CD8-positive, alpha-beta memory T cell (primary cell): ENCODE measurements at places on chromosomes 4 and X. TPM values are rescaled to one million over a fixed set of nuclear protein-coding genes. Genes with fewer than 3 reads are reported as not detected.

Gene VCX3A
- total RNA-seq = not detected

GRCh38 chrX:107025545-107025944 lies 25.5 kb upstream of the MORC4 start:
- H3K27ac ChIP-seq = no peak overlapping the region
- H3K4me3 ChIP-seq = no peak overlapping the region
- no peaks in the 10 kb centered on the region for H3K4me1 ChIP-seq
- H3K36me3 ChIP-seq = no peaks in the 10 kb centered on the region
- H3K27me3 ChIP-seq = no peaks in the 10 kb centered on the region

Gene VCX
- total RNA-seq = not detected

Gene CTAG1A
- not detected for total RNA-seq

Gene MBNL3
- total RNA-seq = 31.2 TPM

Gene PWWP3B
- not detected for total RNA-seq

GRCh38 chrX:155056877-155057792 lies 13.8 kb downstream of the CMC4 start:
- H3K4me3 ChIP-seq = peak overlapping the region; percentile 3
- no peaks in the 10 kb centered on the region for H3K27me3 ChIP-seq
- H3K36me3 ChIP-seq = no peaks in the 10 kb centered on the region
- no peak overlapping the region for H3K27ac ChIP-seq
- H3K4me1 ChIP-seq = peaks cover 9% of the 10 kb centered on the region

- no peaks in the 10 kb centered on the region for H3K4me1 ChIP-seq
- no peak for DNase-seq
- H3K27me3 ChIP-seq = peaks cover 7% of the 10 kb centered on the region
- no peak overlapping the region for H3K27ac ChIP-seq
Measured at GRCh38 chr4:183349673-183350072, 27.4 kb upstream of the CLDN24 start.

GRCh38 chrX:63738696-63739095 lies 46.3 kb downstream of the ARHGEF9 start:
- no peak overlapping the region for H3K4me3 ChIP-seq
- H3K27me3 ChIP-seq = no peaks in the 10 kb centered on the region
- no peak for DNase-seq
- no peak overlapping the region for H3K27ac ChIP-seq

- no peak overlapping the region for H3K27ac ChIP-seq
- no peak for DNase-seq
- H3K27me3 ChIP-seq = no peaks in the 10 kb centered on the region
- H3K4me1 ChIP-seq = no peaks in the 10 kb centered on the region
- H3K36me3 ChIP-seq = no peaks in the 10 kb centered on the region
Measured at GRCh38 chr4:28723371-28723770, 1862.7 kb downstream of the STIM2 start.

DNA sequence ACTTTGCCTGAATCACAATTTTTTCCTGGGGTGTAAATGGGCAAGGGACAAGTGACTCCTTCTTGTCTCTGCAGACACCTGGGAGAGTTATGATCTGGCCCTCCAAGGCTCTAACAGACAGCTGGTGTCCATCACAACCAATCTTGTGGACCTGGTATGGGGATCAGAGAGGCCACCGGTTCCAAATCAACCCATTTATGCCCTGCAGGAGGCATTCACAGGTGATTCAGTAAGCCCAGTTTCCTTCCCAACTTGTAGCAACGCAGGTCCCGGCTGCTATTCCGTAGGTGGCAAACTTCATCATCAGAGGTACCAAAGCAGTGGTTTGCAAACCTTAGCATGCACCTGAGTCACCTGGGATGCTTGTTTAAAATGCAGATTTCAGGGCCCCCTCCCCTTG lies 8.8 kb downstream of the XPNPEP2 start:
- H3K36me3 ChIP-seq = no peaks in the 10 kb centered on the region
- peaks cover 33% of the 10 kb centered on the region for H3K4me1 ChIP-seq
- H3K27me3 ChIP-seq = no peaks in the 10 kb centered on the region
- DNase-seq = no peak
- H3K27ac ChIP-seq = no peak overlapping the region

GRCh38 chr4:2941138-2942036 lies 21.8 kb downstream of the NOP14 start:
- peak overlapping the region; percentile 31 for H3K27ac ChIP-seq
- peaks cover 55% of the 10 kb centered on the region for H3K36me3 ChIP-seq
- no peak overlapping the region for H3K4me3 ChIP-seq
- H3K4me1 ChIP-seq = peaks cover 15% of the 10 kb centered on the region

Gene GAGE1
- not detected for total RNA-seq

DNA sequence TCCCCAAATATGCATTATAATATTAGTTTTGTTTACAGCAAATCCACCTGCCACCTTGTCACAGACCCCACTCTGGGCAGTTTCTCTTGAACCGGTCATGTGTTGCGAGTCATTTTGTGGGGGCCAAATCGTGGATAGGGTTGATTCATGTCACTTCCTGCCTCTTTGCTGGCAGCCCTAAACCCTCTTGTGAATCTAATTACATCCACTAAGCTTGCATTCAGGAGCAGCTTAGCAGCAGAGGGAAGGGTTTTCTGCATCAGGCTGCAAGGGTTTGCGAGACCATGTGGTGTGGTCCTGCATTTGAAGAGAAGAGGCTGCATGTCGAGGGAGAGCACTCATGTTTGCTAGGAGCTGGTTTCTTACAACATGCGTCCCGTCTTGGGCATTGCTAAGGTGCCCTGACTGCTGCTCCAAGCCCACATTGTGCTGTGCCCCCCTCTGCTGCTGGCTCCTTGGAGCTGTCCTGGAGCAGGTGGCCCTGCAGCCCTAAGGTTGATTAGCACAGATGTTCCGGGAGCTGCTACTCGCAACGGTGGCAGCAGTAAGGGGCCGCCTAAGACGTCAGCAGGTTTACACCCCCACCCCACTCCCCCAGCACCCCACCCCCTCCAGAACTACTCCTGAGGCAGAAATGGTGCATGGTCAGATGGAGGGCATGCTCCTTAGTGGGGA lies 88.9 kb upstream of the CLDN34 start:
- no peak overlapping the region for H3K27ac ChIP-seq
- H3K27me3 ChIP-seq = no peaks in the 10 kb centered on the region
- H3K4me1 ChIP-seq = no peaks in the 10 kb centered on the region
- no peaks in the 10 kb centered on the region for H3K36me3 ChIP-seq
- no peak for DNase-seq
- H3K4me3 ChIP-seq = no peak overlapping the region

Gene C4orf46
- total RNA-seq = 22.0 TPM

- H3K4me1 ChIP-seq = no peaks in the 10 kb centered on the region
- no peaks in the 10 kb centered on the region for H3K27me3 ChIP-seq
- DNase-seq = no peak
- no peak overlapping the region for H3K4me3 ChIP-seq
Measured at GRCh38 chrX:25198253-25198652, 182.5 kb upstream of the ARX start.

Gene ZMAT1
- total RNA-seq = 4.4 TPM

DNA sequence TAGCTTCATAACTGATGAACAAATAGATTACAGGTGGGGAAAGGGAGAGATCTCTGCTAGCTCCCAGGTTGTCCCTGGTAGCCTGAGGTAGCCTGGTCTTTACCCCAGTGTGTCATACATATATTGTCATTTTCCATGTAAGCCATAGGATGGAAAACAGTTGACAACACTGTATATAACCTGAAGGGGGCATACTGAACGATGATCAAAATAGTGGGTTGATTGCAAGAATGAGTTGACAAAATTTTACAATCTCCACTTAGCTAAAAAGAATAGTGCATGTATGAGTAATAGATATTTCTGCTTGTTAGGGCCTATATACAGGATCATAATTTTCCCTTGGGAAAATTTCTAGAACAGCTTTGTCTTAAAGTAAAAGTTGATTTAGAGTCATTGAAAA lies 304.1 kb upstream of the HAND2 start:
- H3K36me3 ChIP-seq = no peaks in the 10 kb centered on the region
- no peaks in the 10 kb centered on the region for H3K4me1 ChIP-seq
- no peak overlapping the region for H3K27ac ChIP-seq
- DNase-seq = no peak

DNA sequence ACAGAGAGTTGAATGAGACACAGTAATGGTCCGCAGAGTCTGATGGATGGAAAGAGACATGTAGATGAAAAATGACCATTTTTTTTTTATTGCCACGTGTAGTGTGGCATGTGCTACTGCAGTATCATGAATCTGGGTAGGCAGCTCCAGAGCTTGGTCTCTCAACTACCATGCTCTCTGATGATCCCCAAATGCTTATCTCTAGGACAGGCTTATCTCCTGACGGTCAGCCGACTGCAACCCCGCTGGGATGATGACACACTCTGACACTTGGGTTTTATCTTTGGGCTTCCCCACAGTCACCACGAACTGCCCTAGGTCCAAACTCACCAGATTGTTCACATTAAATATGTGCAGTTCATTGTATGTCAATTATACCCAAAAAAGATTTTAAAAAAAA lies 239.7 kb downstream of the QDPR start:
- no peaks in the 10 kb centered on the region for H3K4me1 ChIP-seq
- H3K4me3 ChIP-seq = no peak overlapping the region
- no peak for DNase-seq
- no peak overlapping the region for H3K27ac ChIP-seq

DNA sequence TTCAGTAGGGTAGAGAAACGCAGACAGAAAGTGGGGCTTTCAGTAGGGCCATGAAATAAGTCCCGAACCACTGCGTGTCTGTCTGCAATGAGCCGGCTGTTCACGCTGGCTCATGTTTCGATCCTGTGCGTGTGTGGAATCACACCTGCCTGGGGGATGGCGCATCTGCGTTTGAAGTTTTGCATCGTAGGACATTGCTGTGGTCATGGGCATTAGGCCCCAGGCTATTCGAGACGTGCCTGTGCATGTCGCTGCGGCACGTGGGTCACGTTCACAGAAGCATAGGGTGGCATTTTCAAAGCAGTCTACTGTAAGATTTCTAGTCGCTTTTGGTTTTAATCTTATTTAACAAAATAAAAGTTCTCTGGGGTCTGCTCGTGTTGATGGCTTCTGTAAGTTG lies 25.5 kb upstream of the HGFAC start:
- no peak overlapping the region for H3K27ac ChIP-seq
- no peak for DNase-seq
- no peaks in the 10 kb centered on the region for H3K27me3 ChIP-seq
- no peaks in the 10 kb centered on the region for H3K36me3 ChIP-seq

DNA sequence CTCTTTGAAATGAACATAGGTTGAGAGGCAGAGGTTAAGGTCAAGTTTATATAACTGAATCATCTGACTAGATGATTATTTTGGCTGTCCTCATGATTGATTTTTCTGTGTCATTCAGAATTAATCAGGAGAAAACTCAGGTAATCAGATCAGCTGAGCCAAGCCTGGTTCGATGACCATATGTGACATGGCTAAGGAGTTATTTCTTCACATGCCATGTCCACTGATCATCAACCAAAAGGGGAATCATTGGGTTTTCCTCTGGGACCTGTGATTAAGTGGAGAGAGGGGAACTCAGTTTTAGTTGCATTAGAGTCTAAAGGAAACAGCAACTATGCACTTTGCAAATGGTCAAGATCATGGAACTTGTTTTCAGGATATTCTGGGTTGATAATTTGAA lies 20.3 kb upstream of the PACRGL start:
- H3K4me3 ChIP-seq = no peak overlapping the region
- H3K27ac ChIP-seq = no peak overlapping the region
- no peaks in the 10 kb centered on the region for H3K4me1 ChIP-seq

Gene WDR17
- 1.4 TPM for total RNA-seq

DNA sequence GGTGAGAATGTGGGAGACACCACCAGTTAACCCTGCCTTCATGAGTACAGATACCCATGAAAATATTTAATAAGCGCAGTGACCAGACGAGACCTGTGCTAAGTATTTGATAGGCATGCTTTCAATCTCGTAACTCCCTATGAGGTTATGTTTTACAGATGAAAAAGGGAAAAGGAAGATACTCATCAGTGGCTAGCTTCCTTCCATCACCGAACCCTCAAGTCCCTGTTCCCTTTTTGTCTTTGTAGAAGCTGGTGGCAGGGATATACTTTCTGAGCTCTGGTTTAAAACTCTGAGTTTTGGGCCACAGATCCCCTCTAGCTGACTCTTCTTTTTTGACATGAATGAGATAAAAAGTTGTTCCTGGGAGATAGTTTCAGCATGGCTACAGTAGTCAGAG lies 26.3 kb downstream of the AFF1 start:
- no peaks in the 10 kb centered on the region for H3K27me3 ChIP-seq
- no peaks in the 10 kb centered on the region for H3K36me3 ChIP-seq
- H3K27ac ChIP-seq = no peak overlapping the region
- no peaks in the 10 kb centered on the region for H3K4me1 ChIP-seq
- DNase-seq = no peak

Gene LEF1
- total RNA-seq = 53.2 TPM

Gene PAGE1
- not detected for total RNA-seq

- no peaks in the 10 kb centered on the region for H3K27me3 ChIP-seq
- no peak for DNase-seq
- no peak overlapping the region for H3K27ac ChIP-seq
- H3K4me1 ChIP-seq = no peaks in the 10 kb centered on the region
- H3K36me3 ChIP-seq = no peaks in the 10 kb centered on the region
- H3K4me3 ChIP-seq = no peak overlapping the region
Measured at GRCh38 chrX:103823591-103823990, 8.5 kb downstream of the RAB9B start.

DNA sequence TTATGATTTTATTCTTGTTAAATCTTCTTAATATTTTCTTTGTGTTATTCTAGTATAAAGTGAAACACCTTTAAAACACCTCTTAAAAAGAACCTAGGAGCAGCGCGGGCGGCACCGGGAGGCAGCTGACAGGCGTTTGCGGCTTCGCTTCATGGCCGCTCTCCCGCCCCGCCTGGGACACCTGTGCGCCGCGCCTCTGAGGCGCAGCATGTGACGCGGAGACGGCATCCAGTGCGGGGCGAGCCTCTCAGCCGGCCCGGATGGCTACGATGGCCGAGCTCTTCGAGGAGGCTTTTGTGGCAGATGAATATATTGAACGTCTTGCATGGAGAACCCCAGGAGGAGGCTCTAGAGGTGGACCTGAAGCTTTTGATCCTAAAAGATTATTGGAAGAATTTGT lies 1592.7 kb downstream of the TECRL start:
- H3K4me3 ChIP-seq = no peak overlapping the region
- no peak overlapping the region for H3K27ac ChIP-seq
- H3K27me3 ChIP-seq = no peaks in the 10 kb centered on the region
- DNase-seq = no peak
- H3K4me1 ChIP-seq = no peaks in the 10 kb centered on the region
